Thoracic aorta endothelial cell (primary cell): ENCODE measurements at places on chromosomes 13 and 19. TPM values are rescaled to one million over a fixed set of nuclear protein-coding genes. Genes with fewer than 3 reads are reported as not detected.

Gene CERS4
- total RNA-seq: 2.0 and 2.4 TPM in 2 replicates

Gene NPHS1
- not detected in 2 replicates for total RNA-seq

Gene ZNF728
- total RNA-seq: 0.07 TPM in 1 of 2 replicates, not detected in the other

Gene LGI4
- total RNA-seq: not detected in 2 replicates

Gene ZFP82
- total RNA-seq: 4.8 and 5.5 TPM in 2 replicates
